ENCODE measurements at places on chromosomes 13 and 19.

GRCh38 chr13:105403086-105403485 lies 1132.4 kb downstream of the EFNB2 start:
- no peak for DNase-seq

DNA sequence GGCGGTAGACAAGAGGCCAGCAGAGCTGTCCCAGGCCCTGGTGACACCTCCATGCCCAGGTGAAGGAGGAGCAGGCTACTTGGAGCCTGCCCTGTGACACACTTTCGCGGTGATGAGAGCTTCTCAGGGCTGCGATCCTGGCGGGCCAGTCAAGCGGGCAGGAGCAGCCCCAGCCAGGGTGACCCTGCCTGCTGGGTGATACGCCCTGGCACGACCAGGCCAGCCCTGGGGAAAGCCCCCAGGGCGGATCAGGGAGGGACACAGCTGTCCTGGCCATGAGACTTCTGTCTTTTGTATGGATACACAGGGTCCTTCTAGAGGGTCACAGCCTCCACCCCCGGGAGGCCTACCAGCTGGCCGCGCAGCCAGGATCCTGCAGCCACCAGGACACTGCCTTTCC lies 13.1 kb downstream of the DNM2 start:
- DNase-seq = no peak

DNA sequence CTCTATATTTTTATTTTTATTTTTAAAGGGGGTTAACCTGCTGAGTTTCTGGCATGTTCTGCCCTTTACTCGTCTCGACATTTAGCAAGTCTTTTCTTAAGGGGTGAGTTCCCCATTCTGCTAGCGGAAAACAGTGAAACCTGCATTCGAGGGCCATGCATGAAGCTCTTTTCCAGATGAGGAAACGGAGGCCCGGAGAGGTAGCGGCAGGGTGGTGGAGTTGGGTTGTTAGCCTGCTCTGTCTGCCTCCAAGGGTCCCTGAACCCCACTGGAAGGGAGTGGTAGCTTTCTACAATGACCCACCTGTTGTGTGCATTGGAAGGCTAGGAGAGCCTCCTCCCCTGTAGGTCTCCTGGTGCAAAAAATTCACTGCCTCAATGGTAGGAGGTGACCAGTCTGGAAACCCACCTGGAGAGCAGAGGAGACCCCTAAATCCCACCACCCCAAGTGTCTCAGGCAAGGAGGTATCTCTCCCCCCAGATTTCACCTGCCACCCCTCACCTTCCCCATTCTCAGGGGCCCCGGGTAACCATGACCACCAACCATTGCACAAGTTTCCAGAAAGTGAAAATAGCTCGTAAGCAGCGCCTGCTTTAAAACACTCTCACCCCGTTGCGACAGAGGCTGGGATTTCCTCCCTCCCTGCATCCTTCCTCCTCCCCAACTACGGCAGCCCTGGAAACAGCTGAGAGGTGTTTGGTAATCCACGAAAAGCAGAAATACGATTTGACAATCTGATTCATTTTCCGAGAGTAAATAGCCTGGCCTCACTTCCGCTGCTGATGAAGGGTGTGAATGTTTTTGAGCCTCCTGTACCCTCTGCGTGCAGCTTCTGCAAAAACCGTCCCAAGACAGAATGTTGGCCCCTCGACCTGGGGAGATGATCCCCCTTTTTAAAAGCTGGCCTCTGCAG lies 3.5 kb downstream of the KLF2 start:
- DNase-seq = peak; percentile 51

DNA sequence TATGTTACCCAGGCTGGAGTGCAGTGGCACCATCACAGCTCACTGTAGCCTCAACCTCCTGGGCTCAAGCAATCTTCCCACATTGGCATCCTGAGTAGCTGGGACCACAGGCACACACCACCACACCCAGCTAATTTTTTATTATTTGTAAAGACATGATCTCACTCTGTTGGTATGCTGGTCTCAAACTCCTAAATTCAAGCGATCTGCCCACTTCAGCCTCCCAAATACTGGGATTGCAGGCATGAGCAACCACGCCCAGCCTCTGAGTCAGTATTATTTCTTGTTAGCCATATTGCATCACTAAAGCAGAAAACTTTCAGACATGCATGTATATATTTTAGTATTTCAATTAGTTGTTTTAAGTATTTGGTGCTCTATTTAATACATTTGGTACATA lies 376.4 kb downstream of the GPC6 start:
- DNase-seq = no peak

- no peak for DNase-seq
Observed at GRCh38 chr19:17296976-17297375, 6.2 kb downstream of the ABHD8 start.

GRCh38 chr19:46225558-46226004 lies 4.0 kb upstream of the IGFL1 start:
- no peak for DNase-seq

GRCh38 chr13:58399263-58399662 lies 767.7 kb downstream of the PCDH17 start:
- DNase-seq = no peak
